Muscle of leg (tissue), 16 donors: ENCODE measurements at places on chromosomes 7 and 10.
A peak's percentile ranks its signal among the peaks of the same experiment; 100 is the strongest.

- DNase-seq, result peak; percentile 45
Measured at GRCh38 chr7:144474800-144475615, 71.5 kb upstream of the NOBOX start.

DNA sequence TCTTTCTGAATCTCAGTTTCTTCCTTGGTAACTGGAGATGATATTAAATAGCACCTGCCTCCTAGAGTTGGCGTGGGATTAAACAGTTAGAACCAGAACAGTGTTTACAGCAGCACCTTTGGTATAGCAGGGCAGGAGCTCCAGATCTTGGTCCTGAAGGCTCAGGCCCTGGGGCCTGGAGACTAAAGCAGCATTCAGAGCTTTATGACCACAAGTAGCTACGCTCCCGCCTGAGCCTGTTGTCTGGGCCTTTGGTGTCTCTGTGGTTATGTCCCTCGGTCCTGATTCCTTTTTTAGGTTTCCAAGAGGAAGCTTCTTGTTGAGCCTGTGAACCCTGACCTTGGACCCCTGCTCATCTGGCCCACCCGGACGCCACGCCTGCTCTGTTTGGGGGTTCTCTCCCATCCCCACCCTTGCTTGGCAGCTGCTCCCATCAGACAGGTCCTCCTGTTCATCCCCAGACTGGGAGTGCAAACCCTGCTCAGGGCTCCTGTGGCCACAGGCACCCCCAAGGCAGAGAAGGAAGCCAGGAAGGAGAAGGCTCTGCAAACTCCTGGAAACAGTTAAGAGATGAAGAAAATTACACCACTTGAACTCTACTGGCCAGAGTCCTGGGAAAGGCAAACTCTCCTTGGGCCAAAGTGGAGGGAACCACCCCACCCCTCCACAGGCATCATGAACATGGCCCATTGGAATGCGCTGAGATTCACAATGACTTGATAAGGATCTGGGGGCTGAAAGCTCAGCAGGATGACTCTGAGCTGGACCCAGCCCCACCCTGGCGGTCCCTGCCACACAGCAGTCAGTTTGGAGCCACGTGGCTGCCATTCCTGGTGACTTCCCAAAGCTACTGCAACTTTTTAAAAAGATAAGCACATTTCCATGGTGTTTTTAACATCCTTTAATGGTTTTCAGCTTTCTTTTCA lies 50.1 kb upstream of the TMEM72 start:
- peak; percentile 71 for DNase-seq

GRCh38 chr7:11792166-11792565 lies 39.8 kb downstream of the THSD7A start:
- DNase-seq, result no peak

GRCh38 chr7:127832592-127832991 lies 180.6 kb downstream of the SND1 start:
- DNase-seq, result no peak

GRCh38 chr7:44633254-44634186 lies 27.1 kb downstream of the OGDH start:
- peak; percentile 69 for DNase-seq

- DNase-seq, result no peak
Measured at GRCh38 chr10:48613016-48613415, 8.1 kb upstream of the ARHGAP22 start.

GRCh38 chr7:149727053-149727898 lies 46.1 kb downstream of the ZNF467 start:
- DNase-seq, result no peak

DNA sequence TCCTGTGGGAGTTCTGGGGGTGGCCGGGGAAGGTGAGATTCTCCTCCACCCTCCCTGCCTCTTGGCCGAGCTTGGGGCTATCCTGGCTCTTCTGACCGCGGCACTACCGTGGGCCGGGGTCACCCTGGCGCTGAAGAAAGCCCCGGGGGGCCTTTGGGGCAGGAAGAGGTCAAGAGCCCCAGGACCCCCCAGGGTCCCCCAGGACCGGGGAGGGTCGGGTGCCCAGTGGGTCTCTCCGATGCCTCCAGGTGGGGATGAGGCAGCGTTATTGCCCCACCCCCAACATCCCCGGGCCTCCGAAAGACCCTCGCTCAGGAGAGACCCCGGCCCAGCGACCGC lies 439 bp upstream of the KNDC1 start:
- DNase-seq, result no peak

- no peak for DNase-seq
Measured at GRCh38 chr7:48085942-48086341, 3.1 kb upstream of the UPP1 start.

DNA sequence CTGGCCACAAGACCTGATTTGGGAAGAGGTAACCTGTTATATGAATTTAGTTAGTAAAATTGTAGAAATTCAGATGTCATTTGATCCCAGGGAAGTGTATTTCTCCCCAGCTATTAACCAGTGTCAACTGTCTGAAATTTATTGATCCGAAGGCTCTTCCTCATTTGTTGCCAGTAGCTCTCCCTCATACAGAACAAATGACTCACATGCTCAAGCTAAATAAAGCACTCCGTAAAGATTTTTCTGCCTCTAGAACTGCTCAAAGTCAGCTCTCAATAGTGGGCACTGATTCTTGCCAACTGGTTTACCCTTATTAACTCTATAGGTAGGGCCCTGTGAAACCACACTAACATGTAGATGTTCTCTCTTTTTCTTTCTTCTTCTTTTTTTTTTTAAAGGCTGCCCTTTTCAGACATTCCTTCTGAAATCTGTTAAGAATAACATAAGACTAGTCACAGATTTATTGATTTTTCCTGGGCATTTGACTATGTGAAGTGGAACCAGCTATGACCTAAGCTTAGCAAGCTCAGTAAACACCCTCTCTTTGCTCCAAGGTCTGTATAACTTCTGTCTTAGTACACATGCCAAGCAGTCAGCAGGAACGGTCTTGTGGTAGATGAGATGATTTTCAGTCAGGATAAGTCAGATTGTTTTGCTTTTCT lies 21.8 kb downstream of the RPA3 start:
- peak; percentile 58 for DNase-seq

DNA sequence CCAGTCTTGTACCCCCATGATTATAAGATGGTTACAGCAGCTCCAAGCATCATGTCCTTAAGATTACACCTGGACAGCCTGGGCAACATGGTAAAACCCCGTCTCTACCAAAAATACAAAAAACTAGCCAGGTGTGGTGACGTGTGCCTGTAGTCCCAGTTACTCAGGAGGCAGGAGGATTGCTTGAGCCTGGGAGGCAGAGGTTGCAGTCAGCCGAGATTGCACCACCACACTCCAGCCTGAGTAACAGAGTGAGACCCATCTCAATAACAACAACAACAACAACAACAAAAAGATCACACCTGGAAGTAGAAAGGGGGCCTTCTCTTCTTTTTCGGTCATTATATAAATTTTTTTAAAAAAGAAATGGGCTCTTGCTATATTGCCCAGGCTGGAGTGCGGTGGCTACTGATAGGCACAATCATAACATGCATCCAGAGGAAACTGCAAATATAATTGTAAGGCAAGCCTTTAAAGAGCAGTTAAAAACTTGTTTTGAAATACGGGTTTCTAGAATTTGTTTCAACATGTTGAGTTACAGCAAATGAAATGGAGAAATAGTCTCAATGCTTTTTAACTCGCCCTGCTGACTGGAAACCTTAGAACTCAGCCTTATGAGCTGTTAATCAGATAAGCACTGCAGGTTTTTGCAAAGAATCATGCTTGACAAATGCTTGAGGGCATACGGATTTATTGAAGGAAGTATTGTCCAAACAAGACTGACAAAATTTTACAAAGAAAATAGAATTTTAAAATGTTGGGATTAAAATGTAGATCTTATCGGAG lies 4.7 kb upstream of the ENTPD7 start:
- DNase-seq, result no peak

GRCh38 chr7:99579281-99579955 lies 18.6 kb upstream of the TMEM225B start:
- no peak for DNase-seq

DNA sequence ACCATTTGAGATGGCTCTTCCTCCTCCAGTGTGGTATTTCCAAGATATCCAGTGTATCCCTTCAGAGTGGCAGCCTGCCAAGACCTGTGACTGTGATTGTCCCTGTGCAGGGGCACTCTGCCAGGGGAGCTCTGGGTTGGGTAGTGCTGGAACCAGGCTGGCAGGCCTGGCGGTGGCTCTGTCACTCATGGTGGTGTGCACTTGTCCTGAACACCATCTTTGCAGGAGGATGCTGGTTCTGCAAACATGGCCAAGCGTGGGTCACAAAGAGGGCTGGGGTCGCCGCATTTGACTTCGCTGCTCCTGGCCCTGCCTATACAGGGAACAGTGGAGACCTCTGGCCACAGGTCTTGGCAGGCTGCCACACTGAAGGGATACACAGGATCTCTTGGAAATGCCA lies 205.2 kb downstream of the PRPF18 start:
- peak; percentile 60 for DNase-seq

DNA sequence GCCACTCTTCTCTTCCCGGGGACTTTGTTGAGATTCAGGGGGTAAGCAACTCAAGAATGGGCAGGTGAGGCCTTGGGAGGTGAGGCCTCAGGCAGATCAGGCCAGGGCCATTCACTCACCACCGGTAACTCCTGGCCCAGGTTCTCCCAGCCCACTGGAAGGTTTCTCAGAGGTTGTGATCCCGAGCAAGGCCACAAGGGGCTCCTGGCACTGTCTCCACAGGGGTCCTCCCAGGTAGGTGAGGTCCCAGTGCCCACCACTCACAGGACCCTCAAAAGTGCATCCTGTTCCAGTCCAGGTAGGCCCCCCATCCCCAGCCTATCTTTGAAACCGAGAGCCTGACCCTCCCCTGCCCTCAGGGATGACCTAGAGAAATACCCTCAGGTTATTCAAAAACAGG lies 236.1 kb downstream of the BUB3 start:
- DNase-seq, result no peak

- DNase-seq, result no peak
Measured at GRCh38 chr7:151658778-151659177, 139.1 kb upstream of the RHEB start.

DNA sequence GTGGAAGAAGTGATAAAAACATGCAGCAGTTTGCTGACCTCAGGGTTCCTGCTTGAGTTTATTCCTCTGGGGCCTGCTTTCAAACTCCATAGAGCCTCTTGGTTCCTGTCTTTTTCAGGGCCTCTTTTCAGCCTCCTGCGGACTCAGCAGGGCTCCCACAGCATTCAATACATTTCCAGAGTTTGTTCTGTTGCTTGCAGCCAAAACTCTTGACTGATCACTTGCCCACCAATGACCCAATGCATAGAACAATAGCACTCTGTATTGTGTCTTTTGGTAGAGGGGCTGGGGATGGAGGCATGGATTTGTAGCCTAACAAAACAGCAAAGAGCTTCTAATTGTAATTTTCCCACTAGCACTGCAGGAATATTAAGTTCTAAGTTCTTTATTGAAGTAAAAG lies 50.8 kb upstream of the CREB5 start:
- DNase-seq, result peak; percentile 15

- DNase-seq, result no peak
Measured at GRCh38 chr10:119680050-119680449, 28.9 kb downstream of the BAG3 start.

- peak; percentile 96 for DNase-seq
Measured at GRCh38 chr7:130297628-130298543, 4.9 kb downstream of the CPA4 start.

DNA sequence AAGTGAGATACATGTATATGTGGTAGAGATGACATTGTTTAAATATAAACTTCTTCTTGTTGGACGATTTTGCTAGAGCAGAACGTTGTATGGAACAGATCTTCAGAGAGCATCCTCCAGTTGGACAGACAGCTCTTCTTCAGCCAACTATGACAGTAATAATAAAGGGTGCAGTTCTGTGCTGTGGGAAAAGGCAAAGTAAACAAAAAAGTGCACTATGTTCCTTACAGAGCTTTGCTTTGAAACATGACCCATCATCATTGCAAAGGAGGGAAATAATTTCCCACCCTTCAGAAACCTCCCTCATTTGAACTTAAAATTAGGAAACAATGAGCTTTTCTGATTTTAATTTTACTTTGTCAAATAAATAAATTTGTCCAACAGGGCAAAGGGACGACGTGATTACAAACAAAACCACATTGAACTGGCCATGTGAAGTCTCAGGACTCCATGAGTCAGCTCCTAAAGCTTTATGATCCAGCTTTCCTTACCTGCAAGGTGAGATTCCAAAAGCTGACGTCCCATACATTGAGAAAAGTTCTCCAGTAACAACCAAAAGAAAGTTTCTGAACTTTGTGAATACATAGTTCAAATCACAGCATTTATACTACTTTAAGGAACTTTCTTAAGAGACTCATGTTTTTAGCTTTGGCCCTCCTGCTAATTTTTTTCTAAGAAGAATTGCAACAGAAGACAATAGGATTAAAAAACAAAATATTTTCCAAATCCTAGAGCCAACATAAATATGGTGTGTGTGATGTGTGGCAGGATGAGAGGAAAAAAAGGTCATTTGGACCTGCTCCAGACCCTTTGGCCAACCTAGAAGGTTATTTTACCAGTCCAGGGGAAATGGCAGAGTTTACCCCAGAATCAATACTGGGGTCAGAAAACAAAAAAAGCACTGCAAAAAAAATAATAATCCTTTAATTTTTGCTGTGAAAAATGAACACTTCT lies 565.4 kb upstream of the NRP1 start:
- DNase-seq, result peak; percentile 26

DNA sequence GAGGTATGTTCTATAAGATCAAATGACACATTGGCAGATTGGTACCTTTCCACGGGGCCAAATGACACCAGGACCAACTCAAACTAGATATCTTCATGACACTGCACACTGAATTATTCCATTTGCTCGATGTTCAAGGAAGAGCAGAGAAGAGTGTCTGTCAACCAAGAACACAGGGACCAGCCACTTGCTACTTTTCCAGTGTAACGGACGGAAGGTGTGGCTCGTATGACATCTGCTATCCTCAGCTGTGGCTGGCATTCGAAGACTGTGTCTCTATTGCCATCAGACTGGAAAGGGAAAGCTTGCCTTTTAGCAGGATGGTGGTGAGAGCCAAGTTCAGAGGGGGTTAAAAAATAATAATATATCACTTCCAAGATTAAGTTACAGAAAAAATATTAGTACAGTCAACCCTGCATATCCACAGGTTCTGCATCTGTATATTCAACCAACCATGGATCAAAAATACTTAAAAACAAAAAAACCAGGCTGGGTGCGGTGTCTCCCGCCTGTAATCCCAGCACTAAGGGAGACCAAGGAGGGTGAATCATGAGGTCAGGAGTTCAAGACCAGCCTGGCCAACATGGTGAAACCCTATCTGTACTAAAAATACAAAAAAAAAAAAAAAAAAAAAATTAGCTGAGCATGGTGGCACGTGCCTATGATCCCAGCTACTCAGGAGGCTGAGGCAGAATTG lies 237.1 kb downstream of the PRPF18 start:
- DNase-seq, result no peak

DNA sequence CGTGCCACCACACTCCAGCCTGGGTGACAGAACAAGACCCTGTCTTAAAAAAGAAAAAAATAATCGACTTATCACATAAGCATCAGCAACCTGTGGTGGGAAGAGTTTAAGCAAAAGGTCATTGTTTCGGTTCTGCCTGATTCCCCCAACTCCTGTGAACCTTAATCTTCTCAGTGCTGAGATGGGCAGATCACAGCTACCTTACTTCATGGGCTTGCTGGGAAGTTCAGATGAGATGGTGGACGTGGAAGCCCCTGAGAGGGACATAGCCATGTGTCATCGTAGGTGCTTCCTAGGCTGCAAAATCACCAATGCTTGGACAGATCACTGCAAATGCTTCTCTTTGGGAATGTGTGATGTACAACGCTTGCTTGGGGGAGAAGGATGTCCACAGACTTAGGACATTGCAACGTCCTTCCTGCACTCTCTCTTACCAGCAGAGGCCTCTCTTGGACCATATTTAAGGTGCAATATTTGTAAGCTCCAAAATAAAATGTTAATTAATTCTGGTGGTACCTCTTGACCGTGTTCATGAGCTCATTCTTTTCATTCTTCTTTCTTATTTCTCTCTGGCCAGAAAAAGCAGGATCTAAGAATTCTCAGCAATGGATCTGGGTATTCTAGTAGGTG lies 8.6 kb downstream of the GJD4 start:
- peak; percentile 64 for DNase-seq
